ENCODE measurements at places on chromosomes 11 and 22.

- no peak for DNase-seq
Observed at GRCh38 chr11:46555267-46556054, 38.4 kb downstream of the AMBRA1 start.

DNA sequence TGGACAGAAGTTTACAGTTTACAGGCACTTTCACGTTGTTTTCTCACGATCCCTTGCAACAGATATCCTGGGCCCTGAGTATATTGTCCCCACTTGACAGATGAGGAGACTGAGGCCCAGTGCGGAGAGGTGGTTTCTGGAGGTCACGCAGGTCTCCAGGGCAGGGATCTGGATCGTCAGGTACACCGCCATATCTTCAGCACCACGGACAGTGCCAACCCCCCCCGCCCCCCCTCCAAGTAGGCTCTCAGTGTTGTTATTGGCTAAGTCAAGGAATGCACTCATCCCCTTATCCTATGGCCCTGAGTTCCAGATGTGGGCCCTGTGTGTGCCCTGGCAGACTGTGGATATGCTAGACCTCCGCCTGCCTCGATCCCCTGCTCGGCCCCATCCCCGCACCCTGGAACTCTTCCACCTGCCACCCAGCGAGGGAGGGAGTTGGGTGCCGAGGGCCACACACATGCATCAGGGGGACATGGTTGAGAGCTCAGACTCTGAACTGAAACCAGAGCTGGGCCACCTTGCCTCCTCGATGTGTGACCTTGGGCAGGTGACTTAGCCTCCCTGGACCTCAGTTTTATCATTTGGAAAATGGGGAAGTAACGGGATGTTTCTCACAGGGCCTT, 37.5 kb downstream of the MPPED1 start:
- DNase-seq = no peak

- DNase-seq = no peak
Observed at GRCh38 chr22:25762147-25762546, 20.2 kb downstream of the MYO18B start.

GRCh38 chr11:48366365-48366764, at the start of gene OR4C5:
Gene OR4C5, minus strand, starts transcription at chr11:48366465. Its CDS starts 0 bp downstream, at chr11:48366465.
- no peak for DNase-seq

DNA sequence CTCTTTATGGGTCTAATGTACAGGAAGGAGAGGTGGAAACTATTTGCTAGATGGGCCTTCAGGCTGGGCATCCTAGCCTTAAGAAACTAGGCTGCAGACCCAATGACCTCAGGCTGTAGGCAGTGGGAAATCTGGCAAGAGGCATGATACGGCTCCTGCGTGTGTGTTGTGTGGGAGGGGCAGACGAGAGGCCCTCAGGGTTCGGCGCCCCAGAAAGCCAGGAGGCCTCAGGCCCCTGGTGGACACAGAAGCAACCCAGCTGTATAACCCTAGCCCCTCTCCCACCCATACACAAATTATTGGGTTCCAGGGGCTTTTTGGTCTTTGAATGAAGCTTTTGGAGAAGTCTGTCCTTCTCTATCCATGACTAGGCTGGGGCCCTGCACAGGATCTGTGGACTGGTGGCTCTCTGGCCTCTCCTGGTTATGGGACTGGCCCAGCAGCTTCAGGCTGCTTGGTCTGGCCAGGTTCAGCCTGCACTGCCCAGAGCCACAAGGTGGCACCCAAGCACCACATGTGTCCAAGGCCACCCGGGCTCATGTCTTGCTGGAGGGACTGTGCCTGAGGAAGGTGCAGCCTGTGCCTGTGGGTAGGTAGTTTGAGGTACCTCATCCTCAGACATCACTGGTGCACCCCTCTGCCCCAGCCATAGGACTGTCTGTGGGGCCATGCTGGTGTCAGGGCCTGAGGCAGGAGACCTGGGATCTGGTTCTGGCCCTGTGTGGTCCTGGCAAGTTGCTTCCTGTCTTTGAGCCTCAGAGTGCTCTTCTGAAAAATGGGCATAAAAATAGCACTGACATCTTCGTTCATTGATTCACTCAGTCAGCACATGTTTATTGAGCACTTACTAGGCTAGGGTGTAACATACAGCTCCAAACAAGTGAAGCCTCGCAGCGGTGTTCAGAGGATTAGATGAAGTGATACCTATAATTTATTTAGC, 87.5 kb downstream of the RRM1 start:
- no peak for DNase-seq

DNA sequence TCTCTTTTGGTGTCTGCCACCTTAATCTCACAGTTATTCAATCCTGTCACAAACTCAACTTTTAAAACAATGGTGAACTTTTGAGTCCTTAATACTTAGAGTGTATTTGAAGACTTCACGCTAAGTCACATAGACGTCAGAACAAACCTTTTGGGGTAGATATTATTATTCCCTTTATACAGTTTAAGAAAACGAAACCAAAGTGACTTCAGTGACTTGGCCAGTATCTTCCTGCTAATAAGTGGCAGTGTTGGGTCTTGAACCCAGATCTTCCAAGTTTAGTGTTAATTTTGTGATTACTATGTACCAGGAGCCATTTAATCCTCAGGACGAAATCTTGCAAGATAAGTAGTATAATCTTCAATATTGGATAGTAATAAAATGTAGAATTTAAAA, 691 bp downstream of the CEP295 start:
- DNase-seq = no peak

DNA sequence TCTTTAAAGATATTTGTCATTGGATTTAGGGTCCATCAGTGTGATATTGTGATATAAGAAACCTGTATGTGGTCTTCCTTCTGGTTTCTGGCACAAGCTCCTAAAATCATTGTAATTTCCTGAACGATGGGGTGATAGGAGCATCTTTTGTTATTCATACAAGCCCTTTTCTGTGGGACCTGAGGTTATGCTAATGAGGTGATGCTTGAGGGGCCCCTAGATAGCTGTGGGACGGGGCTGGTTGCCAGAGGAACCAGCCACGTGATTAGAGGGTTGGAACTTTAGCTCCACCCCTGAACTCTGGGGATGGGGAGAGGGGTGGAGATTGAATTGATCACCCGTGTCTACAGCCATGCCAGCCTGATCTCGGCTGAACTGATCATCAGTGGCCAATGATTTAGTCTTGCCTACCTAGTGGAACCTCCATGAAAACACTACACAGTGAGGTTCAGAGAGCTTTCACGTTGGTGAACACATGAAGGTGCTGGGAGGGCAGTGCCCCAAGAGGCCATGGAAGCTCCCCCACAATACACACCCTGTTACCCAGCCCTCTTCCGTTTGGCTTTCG, 62.8 kb downstream of the BCR start:
- peak; percentile 39 for DNase-seq

DNA sequence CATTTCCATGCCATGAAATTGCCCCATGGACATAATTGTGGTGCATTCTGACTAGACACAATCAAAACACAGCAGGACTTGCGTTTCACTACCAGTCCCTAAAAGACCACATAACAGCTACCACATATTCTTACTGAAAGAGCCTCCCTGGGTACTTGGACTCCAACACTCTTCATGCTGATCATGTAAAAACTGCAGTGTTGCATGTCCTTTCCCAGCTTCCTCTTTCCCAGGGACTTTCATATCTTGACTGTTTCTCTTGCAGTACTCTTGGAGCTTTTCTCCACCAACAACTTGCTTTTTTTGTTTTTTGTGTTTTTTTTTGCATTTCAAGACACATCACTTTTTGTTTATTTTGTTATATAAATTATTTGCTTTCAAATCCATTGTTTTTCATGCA, 22.9 kb downstream of the MS4A6E start:
- DNase-seq = no peak

GRCh38 chr11:69887841-69888427, 68.7 kb upstream of the FGF3 start:
- DNase-seq = no peak

- no peak for DNase-seq
Observed at GRCh38 chr11:1029654-1030053, 6.9 kb downstream of the MUC6 start.

DNA sequence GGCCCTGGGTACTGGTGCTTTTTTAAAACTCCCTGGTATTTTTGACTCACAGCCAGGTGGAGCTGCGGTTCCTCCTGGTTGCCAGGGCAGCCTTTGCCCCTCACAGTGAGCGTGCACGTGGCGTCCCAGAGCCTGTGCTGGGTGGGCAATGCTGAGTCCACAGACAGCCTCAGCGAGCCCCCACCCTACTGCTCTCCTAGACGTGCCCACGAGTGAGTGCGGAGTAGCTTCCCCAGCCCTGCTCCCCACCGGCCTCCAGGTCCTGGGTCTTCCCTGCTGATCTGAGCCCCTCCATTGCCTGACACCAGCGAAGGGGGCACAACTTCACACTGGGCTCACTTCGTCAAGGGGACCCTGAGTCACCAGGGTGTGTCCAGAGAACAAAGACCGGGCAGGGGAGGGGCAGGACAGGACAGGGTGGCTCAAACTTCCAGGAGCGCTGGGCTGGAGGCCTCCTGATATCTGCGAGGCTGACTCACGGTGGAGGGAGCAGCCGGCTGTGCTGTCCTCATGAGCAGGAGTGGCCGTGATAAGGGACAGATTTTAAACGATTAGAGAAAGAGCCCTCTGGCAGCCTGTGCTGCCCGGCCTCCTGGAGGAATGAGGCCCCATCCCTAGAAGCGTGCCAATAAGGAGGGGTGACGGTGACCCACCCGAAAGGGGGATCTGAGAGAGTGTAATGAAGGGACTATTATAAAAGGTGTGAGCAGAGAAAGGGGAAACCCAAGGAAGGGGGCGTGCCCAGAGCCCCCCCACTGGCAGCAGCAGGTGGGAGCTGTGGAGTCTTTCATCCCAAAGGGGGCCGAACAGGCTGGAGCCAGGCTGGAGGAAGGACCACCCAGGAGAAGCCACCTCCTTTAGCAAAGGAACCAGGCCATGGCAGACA, 129.3 kb upstream of the FGF3 start:
- no peak for DNase-seq

DNA sequence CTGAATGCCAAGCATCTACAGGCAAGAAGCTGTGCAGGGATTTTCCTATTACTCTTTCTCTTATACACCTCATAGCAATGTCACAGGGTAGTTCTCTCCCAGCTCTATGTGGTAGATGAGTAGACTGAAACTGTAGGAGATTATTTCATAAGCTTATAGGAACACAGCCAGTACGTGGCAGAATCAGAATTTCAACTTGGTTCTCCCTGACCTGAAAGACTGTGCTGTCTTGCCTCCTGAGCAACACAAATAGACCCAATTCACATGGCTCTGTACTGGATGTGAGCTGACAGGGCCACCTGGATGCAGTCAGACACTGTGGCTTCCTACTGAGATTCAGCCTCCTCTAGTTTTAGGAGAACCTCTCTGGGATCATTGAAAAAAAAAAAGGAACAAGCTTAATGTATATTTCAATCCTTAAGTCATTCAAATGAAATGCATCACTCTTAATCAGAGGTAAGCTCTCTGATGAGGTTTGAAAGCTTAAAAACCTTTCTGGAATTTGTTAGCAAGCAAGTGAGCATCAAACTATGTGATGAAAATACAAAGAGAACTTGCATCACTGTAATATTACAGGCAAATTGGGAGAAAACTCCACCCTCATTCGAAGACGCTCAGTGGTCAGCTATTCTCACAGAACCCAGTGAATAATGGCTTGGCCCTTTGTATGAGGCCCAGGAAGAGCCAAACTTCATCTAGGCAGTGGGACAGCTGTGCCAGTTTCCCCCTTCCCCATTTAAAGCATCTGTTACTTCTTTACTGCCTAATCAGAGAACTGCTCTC, 1039.3 kb downstream of the NTM start:
- DNase-seq = no peak

DNA sequence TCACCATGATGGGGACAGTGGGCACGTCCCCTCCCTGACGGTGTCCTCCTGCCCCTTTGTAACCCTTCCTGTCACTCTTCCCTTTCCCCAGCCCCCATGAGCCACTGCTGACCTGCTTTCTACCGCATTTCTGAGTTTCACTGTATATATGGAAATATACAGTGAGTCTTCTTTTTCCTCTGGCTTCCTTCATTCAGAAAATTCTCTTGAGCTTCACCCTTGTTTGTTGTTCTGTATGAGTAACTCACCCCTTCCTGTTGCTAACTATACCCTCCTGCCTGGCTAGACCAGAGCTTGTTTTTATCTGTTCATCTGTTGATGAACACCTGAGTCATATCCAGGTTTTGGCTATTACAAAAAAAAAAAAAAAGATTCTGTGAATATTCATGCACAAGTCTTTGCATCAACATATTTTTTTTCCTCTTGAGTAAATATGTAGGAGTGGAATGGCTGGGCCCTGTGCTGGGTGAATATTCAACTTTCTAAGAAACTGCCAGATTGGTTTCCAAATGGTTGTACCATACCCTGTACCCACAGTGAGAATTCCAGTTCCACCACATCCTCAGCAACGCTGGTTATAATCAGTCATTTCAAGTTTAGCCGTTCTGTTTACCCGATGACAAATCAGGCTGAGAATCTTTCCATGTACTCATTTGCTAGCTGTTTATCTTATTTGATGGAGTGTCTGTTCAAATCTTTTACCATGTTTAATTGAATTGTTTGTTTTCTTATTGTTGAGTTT, 62.0 kb downstream of the IGF2 start:
- DNase-seq = no peak

- no peak for DNase-seq
Observed at GRCh38 chr11:80822308-80822707, 1381.5 kb upstream of the TENM4 start.

GRCh38 chr11:130478881-130479280, 30.4 kb downstream of the ADAMTS15 start:
- DNase-seq = no peak

- no peak for DNase-seq
Observed at GRCh38 chr11:23903044-23903704, 593.7 kb upstream of the LUZP2 start.

DNA sequence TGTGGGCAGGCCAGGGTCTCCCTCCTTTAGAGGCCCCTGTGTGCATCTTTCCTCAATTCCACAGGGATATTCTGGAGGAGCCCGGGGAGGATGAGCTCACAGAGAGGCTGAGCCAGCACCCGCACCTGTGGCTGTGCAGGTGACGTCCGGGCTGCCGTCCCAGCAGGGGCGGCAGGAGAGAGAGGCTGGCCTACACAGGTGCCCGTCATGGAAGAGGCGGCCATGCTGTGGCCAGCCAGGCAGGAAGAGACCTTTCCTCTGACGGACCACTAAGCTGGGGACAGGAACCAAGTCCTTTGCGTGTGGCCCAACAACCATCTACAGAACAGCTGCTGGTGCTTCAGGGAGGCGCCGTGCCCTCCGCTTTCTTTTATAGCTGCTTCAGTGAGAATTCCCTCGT, 39.1 kb downstream of the TPCN2 start:
- no peak for DNase-seq
